ENCODE measurements at places on chromosomes 13 and 19. TPM values are rescaled to one million over a fixed set of nuclear protein-coding genes. Genes with fewer than 3 reads are reported as not detected.

DCUN1D2 gene
- 11.6 TPM for total RNA-seq

SOX1 gene
- not detected for total RNA-seq

ZNF829 gene
- total RNA-seq = 4.4 TPM

ADM5 gene
- total RNA-seq = 1.1 TPM

RNF225 gene
- 0.43 TPM for total RNA-seq

KPNA3 gene
- 19.7 TPM for total RNA-seq

ZNF534 gene
- total RNA-seq = 0.44 TPM

ZNF154 gene
- total RNA-seq = 2.3 TPM

PGLYRP2 gene
- not detected for total RNA-seq

KLK15 gene
- total RNA-seq = not detected

NKG7 gene
- not detected for total RNA-seq

TTC9B gene
- total RNA-seq = not detected

MAP2K7 gene
- 13.8 TPM for total RNA-seq

TEX29 gene
- total RNA-seq = not detected

FCAR gene
- total RNA-seq = not detected

TMEM86B gene
- 1.9 TPM for total RNA-seq

GRK1 gene
- total RNA-seq = under 0.01 TPM

CCDC169 gene
- 1.3 TPM for total RNA-seq

CEACAM20 gene
- total RNA-seq = not detected

C19orf85 gene
- not detected for total RNA-seq
